T follicular helper cell (primary cell): ENCODE measurements at places on chromosomes 6 and 20.
A peak's percentile ranks its signal among the peaks of the same experiment; 100 is the strongest.

DNA sequence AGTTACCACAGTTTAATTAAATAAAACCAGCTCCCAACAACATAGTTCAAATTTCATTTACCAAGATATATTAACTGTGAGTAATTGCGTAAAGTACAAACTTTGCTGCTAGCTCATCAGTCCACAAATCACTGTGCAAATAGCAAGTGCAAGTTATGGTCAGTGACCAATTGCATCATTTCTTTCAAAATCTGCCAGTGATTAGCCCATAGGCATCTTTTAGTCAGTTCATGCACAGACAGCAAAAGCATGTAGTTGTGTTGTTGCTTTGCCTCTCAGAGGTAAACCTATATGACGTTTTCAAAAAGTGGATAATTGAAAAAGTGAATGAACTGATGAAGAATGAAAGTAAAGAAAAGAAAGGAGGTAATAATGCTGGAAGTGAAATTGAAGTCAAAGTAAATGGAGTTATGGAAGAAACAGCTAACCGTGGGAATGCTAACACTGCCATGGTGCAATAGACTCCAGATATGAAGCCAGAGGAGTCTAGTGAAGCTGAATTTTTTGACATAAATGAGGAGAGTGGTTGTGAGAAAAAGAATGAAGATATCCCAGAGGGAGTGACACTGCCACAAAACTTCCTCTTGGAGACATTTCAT lies 36.5 kb downstream of the ENPP1 start:
- DNase-seq: no peak

DNA sequence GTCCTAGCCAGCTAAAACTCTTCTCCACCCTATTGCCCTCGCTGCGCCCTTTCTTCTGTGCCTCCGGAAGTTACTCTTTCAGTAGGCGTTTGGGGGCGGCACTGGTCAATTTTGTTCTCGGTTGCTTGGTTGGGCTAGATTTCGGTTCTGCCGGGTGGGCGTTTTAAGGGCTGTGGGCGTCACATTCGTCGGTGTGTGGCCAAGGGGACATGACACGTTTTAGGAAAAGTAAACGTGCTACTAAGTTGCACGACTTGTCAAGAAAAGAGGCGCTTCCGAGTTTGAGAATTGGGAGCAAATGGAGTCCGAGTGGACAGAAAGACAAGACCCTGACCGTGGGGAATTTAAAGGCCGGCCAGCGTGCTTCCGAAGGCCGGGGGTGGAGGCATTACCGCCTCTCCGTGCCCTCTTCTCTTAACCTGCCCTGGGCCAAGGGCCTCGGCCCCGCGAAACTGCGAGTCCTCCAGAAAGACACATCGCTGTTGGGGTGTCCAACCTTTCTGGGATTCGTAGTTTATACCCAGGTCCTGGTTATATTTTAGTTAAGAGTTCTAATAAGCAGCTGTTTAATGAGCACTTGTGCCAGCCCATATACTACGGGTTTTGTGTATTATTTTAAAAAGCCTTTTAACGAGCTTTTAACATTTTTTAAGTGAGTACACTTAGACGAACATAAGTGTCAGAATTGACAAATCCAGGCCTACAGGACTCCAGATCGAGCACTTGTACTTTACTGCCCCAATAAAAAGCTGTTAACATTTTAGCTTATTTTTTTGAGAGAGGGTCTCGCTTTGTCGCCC lies 664 bp upstream of the BAG6 start:
- DNase-seq: peak; percentile 76

DNA sequence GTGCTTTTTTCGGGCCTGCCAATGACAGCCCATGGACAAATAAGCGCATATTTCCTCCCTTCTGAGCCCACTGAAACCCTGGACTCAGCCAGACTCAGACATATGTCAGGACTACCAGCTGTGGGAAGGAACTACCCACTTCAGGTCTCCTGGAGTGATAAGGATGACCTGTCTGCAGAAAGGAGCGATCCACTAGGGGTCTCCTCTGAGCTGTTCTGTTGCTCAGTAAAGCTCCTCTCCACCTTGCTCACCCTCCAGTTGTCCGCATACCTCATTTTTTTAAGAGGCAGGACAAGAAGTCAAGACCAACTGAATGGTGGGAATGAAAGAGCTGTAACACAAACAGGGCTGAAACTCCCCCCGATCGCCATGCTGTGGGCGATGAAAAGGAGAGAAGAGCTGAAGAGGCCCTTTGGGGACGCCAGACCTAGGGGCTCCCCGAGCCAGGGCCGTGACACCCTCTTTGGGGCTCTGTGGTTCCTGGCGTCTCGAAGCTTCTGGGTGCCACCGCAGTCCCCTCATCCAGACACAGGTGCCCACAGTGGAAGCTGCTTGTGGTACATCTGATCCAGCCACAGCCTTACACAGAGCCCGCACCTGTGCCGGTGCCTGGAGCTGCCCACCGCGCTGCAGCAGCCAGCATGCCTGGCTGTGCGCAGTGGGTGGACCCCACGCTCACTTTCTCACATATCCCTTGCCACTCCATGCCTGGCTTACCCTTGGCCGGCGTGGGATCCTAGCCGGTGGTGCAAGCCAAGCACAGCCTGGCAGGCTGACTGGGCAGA lies 68.8 kb downstream of the EYS start:
- DNase-seq: no peak

GRCh38 chr6:30394139-30394538 lies 49.2 kb downstream of the RPP21 start:
- DNase-seq: no peak

- DNase-seq: no peak
Observed at GRCh38 chr20:50845566-50846215, 50.8 kb downstream of the BCAS4 start.

DNA sequence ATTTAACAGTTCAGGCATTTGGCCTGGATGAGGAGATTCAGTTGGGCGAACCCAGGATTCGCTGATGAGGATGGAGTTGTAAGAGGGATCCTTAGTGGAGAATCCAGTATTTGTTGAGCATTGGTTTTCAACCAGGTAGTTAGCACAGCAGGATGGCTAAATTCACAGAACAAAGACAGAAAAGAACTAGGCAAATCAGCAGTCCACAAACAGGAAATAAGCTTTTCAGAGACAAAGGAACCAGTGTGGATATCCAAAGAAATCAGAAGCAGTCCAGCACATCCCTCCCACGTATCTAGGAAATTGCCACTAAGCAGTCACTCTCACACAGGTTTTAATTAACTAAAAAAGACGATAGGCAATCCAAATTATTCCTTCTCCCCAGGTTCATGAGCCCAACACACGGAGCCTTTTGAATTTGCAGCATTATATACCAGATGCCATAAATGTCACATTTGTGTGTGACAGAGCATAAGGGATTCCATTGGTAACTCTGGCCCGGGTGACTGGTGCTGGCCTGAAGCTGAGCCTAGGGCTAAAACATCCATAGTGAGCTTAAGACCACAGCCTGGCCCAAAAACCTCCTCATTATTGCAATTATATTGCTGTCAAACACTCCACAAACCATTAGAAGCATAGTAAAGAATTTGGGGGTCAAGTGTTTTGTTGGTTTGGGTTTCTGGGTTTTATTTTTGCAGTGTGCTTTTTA lies 131.5 kb downstream of the SOBP start:
- DNase-seq: no peak

DNA sequence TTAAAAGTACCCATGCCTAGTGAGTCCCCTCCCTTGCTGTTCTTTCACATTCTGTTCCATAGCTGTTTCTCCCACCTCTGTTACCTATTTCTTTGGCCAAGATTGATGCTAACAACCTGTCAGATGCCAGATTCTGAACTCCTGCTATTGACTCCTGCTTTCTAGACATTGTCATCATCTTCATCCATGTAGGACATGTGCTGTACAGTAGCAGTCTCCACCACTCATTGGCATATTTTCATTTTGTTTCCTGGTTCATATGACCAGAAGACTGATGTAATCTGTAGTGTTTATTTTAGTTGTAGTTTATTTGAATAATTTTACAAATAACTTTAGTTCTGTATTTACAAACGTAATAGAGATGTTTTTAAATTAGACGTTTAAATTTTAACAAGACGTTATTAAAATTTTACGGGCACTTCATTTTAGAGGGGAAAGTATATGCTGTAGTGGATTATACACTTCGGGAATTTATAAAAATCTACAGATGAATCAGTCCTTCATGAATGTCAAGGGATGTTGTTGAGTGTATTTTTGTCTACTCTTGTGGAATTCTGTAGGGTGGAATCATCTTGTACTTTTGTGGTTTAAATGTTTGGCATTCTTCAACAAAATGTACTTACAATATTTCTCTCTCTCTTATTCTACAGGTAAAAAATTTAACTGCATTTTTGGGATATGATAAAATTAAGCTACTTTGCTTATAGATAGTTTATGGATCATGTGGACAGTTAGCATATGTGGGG lies 34.1 kb downstream of the TRMT11 start:
- DNase-seq: no peak

DNA sequence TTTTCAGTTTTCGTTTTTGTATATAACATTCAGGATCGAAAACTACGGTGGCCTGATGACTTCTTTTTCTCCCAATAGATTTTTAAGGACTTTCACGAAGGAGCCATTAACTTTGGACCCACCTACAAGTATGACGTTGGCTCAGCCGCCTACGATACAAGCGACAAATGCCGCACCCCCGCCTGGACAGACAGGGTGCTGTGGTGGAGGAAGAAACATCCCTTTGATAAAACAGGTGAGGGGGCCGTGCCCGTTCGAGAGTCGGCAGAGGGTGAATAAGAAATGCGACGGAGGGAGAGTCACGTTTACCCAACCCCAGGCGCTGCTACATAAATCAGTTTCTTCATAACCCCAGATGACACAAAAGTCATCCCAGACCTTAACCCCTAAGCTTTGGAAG lies 91.5 kb downstream of the SERAC1 start:
- DNase-seq: no peak

DNA sequence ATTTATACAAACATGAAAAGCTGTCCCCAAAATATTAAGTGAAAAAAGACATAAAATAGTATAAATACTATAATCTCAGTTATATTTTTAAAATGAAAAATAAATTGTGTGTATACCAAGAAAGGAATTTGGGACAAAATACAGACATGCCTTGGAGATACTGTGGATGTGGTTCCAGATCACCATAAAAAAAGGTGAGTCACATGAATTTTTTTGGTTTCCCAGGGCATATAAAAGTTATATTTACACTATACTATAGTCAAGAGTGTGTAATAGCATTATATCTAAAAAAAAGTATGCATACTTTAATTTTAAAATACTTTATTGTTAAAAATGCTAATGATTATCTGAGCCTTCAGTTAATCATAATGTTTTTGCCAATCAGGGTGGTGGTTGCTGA lies 17.4 kb upstream of the SDHAF4 start:
- no peak for DNase-seq

- DNase-seq: no peak
Observed at GRCh38 chr6:129744201-129744879, 34.4 kb upstream of the ARHGAP18 start.

- no peak for DNase-seq
Observed at GRCh38 chr6:111941686-111942330, 68.6 kb upstream of the FYN start.

DNA sequence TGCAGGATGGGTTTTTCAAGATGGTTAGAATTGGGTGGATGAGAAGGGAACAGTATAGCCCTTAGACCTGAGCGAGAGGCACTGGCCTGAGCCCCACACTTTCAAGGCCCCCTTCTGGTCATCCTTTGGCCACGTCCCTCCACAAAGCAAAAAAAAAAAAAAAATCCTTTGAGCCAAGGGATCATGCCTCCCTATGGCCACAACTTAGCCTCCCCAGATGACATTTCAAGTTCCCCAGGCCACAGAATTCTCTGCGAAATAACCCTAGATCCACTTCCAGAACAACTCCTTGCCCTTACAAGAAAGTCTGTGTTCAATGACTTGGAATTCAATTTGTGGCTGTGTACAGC lies 30.4 kb downstream of the ELOVL2 start:
- DNase-seq: no peak

DNA sequence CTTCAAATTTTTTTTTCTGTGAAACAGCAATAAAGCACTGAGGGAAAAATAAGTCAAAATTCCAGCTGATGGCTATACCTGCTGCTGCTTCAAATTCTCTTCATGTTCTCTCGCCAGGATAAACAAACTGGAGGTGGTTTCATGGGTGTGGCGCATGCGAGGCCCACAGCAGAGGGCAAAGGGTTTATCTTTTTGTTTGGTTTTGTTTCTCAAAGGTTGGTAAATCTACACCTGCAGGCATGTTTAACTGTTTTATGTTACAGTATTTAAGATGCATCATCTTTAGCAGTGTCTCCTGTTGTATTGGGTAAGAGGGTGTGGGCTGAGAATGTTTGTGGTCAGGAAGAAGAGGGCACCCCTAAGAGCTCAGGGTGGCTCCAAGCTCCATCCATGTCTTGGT lies 342.2 kb downstream of the CDH26 start:
- DNase-seq: no peak

GRCh38 chr20:3472105-3472504 lies 1.3 kb downstream of the ATRN start:
- DNase-seq: no peak
